ENCODE measurements at places on chromosomes 6 and 20.

DNA sequence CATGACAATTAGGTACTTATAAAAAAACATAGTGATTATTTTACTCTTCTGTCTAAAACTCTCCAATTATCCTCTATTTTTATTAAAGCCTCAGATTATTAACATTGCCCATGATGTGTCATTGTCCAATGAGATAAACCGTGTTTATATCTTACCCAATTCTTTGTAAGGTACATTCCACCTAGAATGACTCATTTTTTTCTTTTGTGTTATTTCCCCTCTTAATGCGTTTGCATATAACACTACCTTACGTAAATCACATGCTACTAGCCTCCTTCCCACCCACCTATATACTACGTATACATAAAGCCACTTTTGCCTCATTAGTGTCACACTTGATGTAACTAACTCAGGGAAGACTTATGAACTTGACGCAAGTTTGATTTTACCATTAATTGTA lies 336.3 kb upstream of the PTCHD4 start:
- DNase-seq, result no peak

- no peak for DNase-seq
Measured at GRCh38 chr6:157831424-157832249, 8.6 kb downstream of the SNX9 start.

- no peak for DNase-seq
Measured at GRCh38 chr6:148818939-148819575, 72.2 kb downstream of the UST start.

DNA sequence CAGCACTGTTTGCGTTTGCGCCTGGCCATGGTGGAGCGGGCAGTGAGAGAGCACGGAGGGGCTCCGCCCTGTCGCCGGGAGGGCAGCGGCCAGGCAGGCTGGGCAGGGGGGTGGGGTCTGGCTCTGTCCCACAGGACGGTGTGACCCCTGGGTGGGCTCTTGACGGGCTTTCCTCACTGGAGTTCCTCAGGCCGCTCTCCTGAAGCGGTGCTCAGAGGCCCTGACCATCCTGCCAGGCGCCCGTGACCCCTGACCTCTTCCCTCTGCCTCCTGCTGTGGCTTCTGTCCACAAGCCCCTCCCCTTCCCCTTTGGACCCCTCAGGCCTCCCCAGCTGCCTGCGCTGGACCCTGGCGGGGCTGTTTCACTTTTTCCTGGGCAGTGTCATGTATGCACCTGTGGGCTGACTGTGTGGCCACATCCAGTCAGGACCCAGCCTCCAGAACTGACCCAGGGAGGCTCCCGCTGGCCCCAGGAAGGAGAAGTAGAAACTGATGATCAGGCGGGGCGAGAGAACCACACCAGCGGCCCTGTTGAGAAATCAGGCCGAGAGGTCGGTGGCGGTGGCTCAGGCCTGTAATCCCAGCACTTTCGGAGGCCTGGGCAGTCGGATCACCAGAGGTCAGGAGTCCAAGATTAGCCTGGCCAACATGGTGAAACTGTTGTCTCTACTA lies 1.2 kb downstream of the OGFR start:
- DNase-seq, result no peak

DNA sequence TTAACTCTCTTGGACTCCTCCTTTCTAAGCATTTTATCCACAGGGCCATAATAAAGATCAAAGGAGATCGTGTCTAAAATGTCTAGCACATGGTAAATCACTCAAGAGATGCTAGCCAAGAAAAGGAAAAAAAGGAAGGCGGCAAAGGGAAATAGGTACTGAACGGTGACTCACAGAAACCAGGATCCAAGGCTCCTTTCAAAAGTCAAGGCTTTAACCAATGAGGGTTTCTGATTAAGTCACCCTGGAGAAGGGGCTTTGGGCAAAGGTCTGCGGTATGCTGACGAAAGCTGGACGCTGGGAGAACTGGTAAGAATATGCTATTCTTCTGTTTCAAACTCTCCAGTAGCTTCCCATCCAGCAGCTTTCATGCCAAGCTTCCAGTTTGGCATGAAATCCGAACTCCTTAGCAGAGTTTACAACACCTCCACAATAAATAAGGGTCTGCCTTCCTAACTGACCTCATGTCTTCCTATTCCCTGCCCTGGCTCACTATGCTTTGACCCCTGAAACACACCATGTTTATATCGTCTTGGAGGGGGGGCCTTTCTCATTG lies 1.0 kb downstream of the TOMM34 start:
- DNase-seq, result no peak

DNA sequence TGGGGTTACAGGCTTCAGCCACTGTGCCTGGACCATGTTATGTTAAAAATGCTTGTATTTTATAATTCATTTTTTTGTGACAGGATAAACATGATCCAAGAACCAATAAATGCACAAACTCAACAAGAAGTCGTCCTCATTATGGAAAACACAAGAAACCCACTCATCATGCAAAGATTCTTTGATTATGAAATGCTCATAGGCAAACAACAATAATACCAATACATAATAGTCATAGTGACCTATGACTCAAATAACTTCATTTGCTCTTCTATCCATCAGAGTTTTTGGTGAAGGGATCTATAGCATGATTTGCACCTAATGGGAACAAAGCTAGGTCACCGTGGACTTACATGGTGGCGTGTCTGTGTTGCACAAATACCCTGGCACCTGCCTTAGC lies 217.1 kb upstream of the THEMIS start:
- no peak for DNase-seq

GRCh38 chr20:23159947-23160318 lies 73.8 kb upstream of the CD93 start:
- DNase-seq, result no peak

DNA sequence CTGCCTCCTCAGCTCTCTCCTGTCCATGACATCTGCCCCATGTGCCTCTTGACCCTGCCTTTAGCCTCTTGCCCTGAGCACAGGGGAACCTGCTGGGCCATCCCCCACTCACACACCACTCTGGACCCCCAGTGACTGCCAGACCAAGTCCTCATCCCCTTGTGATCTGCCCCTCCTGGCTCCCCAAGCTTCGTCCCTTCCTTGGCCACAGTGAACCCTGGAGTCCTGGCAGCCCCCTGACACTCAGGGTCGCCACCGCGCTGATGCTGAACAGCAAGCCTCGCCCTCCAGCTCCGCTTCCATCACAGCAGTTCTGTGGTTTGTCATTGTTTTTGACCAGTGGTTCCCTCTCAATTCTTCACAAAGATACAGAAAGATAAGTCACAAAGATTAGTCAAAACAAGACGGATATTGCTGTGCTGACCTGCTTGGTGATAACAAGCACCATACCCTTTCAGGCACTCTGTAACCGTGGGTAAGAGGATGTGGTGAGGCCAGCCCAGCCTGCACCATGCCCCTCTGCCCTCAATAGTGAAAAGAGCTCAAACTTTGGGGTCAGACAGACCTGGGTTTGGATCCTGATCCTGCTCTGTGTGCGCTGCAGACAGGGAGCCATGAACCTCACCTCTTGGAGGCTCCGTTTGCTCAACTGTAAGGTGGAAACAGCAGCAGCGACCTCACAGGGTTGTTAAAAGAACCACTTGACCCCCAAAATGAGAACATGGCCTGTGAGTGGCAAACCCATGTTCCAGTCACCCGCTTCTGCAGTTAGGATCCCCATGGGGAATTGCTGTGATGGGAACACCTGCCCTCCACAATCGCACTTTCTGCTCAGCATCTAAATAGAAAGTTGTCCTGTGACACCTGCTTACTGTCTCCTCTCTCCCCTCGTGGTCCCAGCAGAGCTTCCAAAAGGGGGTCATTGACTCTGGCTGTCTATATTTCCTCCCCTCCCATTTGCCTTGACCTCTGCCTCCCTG lies 114.5 kb downstream of the TOX2 start:
- no peak for DNase-seq

DNA sequence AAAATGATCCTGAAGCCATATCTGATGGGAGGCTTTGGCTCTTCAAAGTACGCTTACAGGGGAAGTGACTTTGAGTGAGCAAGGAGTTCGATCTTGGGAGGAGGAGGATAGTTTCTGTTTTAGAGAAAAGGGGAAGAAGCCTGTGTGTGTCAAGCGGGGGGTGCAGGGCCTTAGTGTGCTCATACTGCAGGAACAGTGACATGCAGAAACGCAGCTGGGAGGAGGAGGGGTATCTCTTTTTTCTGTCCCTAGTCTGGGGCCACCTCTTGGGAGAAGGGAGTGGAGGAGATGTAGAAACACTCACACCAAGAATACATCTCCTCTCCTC lies 19.8 kb downstream of the SIRPD start:
- no peak for DNase-seq

DNA sequence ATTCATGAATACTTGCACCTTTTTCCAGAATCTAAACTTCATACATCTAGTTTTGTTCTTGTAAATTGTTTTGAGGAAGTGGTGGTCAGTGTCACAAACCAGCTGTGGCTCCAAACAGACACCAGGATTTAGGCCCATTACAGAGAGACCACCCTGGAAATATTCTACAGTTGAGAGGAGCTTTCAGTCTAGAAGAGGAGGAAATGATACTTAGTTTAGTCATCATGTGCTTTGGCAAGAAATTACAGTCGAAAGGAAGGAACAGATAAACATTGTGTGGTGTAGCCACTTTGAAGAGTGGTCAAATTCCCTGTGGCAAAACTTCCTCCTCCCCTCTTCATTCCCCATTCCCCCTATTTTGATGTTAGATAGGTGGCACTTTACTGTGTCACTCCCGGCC lies 15.7 kb downstream of the DCBLD1 start:
- DNase-seq, result peak; percentile 72

DNA sequence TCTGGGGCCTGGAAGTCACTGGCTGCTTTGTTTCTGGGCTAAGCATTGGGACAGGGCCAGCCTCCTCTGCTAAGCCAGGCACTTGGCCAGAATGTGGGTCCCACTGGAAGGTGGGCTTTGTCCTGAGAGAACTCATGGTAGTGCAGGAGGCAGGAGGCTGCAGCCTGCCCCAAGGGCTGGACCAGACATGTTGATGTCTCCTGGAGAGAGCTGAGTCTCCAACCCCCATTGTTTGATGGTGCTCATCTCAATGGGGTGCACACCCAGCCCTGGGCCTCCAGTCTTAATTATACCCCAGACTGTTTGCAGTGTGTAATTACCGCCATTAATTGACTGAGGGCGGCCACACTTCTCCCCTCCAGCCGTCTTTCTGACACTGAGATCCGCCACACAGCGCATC lies 220.5 kb upstream of the PMEPA1 start:
- DNase-seq, result no peak

GRCh38 chr6:156773935-156774852 lies 3.0 kb upstream of the ARID1B start:
- DNase-seq, result no peak

- DNase-seq, result no peak
Measured at GRCh38 chr20:37260923-37261322, 691 bp downstream of the GHRH start.

DNA sequence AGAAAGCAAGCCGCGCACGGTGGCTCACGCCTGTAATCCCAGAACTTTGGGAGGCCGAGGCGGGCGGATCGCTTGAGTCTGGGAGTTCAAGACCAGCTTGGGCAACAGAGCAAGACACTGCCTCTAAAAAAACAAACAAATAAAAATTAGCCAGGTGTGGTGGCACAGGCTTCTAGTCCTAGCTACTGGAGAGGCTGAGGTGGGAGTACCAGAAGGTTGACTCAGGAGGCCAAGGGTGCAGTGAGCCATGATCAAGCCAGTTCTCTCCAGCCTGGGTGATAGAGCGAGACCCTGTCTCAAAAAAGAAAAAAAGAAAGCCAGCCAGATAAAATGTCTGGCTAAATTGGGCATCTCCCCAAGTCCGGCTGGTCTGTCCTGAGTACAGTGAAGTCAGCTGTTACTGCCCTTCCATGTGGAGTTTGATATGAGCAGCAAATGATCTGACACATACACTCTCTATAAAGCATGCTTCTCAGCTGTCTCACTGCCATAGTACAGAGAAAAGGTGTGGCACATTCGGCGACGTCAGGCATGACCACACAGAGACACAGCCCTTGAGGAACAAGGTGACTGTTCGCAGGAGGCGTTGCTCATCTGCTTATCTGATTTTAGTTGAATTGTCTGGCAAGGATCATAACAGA lies 13.0 kb downstream of the CD83 start:
- peak; percentile 22 for DNase-seq

DNA sequence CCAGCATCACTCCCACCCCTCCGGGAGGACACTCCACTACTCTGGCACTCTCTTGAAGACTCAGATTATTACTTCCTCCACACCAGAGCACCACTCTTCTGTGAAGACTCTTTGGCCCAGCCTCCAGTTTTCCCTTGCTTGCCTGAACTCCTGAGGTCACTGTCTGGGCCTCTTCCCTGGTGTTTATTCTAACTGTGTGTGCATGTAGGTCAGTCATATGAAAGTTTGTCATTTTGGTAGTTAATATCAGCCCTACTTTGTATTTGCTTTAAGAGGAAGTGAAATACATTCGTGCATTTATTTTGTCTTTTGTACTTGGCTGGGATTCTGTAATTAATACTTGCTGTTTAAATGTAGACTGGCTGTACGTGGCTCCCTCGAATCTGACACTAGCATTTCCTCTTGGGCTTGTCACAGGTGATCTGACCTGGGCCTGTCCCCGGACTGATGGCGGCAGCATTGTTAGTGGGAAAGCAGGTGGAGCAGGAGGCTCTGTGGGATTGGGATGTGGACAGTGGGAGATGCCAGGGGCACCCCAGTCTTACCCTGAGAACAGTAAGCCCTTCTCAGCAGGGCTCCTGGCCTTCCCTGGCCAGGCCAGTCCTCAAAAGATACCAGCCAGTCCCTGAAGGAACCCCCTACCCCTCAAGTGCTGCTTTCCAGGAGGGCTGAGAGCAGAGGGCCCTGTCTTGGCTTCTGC lies 350.5 kb downstream of the CDC5L start:
- DNase-seq, result no peak

DNA sequence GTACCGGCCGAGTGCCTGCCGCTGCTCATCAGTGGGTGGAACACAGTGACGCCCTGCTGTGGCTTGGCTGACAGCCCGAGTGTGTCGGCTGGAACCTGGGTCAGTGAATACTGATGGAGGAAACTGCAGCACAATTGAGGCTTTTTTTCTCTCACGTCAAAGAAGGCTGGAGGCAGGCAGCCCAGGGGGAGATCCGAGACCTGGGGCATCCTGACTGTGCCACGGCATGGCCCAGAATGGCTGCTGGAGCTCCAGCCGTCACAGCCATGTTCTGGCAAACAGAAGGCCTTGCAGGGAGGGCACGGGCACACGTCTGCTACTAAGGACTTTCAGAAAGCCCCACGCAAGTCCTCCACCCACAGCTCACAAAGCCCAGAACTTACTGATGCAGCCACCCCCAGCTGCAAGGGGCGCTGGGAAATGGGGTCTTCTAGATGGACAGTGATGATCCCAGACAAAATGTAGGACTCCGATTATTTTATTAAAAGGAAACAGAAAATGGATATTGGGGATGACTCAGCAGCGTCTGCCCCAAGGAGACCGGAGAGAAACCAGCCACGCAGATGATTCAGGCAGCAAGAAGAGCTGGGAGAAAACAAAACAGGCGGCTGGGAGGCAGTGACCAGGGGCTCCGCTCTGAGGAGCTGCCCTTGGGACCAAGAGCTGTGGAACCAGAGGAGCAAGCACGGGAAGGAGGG lies 140.0 kb downstream of the TAF4 start:
- peak; percentile 73 for DNase-seq

Measured in A172 (cell line).